ENCODE measurements at places on chromosomes 6 and 20.
A peak's percentile ranks its signal among the peaks of the same experiment; 100 is the strongest.

DNA sequence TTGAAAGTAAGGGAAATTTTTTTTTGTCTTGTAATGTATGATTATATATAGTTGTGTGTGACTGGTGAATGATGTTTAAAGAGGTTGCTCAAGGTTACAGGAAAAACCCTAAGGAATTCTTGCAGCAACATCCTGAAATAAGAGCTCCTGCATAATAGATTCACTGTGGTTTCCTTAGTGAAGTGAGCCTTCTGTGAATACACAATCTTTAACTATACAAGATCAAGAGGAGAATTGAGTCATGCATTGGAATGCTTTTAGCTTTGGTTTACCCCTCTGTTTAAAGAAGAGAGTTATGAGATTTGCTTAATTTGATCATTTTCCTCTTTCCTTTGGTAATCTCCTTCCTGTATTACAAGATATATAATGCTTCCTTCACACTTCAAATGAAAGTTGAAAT lies 141.6 kb upstream of the EYA4 start:
- DNase-seq, result peak; percentile 88

GRCh38 chr6:69098910-69099309 lies 463.8 kb downstream of the ADGRB3 start:
- no peak for DNase-seq

DNA sequence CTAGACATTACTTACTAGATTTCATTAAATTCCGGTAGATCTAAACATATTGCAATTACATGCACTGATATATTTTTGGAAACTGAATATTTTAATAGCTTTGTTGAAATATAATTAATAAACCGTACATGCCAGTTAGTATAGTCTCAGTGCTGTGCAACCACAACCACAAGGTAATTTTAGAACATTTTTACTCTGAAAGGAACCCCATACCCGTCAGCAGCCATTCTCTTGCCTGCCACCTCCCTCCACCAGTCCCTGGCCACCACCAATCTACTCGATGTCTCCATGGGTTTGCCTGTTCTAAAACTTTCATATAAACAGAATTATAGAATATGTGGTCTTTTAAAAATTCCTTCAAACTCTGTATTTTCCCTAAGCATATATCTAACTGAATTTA lies 293.9 kb downstream of the THBS2 start:
- DNase-seq, result no peak

- DNase-seq, result no peak
Observed at GRCh38 chr6:5537132-5537531, 275.8 kb downstream of the FARS2 start.

GRCh38 chr6:34362909-34363680 lies 29.4 kb downstream of the NUDT3 start:
- DNase-seq, result no peak

- DNase-seq, result no peak
Observed at GRCh38 chr20:5159928-5160327, 33.1 kb downstream of the CDS2 start.

GRCh38 chr6:120056085-120056484 lies 706.5 kb upstream of the MAN1A1 start:
- no peak for DNase-seq

GRCh38 chr20:10412591-10413408 lies 21.2 kb downstream of the MKKS start:
- no peak for DNase-seq

- no peak for DNase-seq
Observed at GRCh38 chr6:98039443-98039842, 756.4 kb upstream of the MMS22L start.

DNA sequence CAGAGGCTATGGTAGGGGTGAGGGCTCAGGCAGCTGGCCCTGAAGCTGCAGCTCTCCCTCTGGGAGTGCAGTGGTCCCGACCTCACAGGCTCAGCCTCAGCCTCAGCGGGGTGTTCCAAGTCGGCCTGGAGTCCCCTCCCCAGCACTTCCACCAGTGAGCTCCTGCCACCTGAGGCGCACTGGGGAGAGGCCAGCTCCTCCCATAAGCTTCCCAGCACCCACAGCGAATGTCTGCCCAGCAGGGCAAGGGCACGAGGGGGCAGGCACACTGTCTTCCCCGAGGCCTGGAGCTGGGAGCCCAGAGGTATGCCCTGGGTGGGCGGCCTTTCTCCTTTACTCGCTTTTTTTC lies 53.2 kb upstream of the SLCO4A1 start:
- DNase-seq, result no peak

DNA sequence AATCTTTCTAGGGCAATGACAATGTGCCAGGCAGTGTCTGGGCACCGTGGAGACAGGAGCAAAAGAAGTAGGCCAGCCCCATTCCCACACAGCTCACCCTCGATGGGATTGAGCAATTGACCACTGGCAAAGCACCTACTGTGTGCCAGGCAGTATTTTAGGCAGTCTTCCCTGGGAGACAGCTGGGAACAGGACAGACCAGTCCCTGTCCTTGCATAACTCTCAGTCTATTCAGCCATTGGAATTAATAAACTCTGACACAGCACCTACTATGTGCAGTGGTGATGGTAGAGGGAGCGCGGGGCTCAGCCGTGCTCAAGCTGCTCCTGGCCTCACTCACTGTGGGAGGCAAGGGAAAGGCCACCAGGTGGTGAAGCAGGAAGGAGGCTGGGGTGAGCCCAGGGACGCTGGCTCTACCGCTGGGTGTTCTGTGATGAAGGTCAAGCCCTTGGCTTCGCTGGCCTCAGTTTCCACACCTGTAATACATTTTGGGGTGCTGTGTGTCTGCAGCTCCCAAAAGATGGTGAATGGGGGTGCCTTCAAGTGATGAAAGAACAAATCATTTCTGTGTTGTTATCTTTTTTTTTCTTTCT lies 122.3 kb upstream of the PMEPA1 start:
- DNase-seq, result no peak

- peak; percentile 48 for DNase-seq
Observed at GRCh38 chr6:129235167-129236000, 352.4 kb downstream of the LAMA2 start.

DNA sequence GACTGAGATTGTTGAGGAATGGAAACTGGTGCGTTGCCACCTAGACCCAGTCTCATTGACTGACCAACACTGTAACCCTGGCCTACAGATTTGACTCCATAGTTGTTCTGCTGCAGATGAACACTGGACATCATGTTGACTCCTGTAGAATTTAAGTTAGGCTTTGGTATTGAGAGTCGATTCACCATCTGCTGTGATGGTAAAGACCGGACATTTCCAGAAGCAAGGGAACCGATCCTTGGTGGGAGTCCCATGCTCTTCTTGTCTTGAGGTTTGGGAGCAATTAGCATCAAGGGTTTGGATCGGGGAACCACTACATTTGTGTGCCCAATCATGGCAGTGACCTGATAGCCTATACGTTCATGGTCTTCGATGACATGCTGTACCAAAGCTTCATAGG lies 37.6 kb downstream of the ADNP start:
- DNase-seq, result no peak

GRCh38 chr6:71127374-71127773 lies 161.2 kb upstream of the OGFRL1 start:
- no peak for DNase-seq

- DNase-seq, result no peak
Observed at GRCh38 chr6:17120019-17120418, 18.2 kb downstream of the STMND1 start.

GRCh38 chr6:137111296-137112066 lies 62.0 kb downstream of the IL22RA2 start:
- no peak for DNase-seq

GRCh38 chr6:163415620-163416556 lies 1.4 kb downstream of the QKI start:
- no peak for DNase-seq

- peak; percentile 66 for DNase-seq
Observed at GRCh38 chr6:1856381-1856780, 246.7 kb downstream of the FOXC1 start.

DNA sequence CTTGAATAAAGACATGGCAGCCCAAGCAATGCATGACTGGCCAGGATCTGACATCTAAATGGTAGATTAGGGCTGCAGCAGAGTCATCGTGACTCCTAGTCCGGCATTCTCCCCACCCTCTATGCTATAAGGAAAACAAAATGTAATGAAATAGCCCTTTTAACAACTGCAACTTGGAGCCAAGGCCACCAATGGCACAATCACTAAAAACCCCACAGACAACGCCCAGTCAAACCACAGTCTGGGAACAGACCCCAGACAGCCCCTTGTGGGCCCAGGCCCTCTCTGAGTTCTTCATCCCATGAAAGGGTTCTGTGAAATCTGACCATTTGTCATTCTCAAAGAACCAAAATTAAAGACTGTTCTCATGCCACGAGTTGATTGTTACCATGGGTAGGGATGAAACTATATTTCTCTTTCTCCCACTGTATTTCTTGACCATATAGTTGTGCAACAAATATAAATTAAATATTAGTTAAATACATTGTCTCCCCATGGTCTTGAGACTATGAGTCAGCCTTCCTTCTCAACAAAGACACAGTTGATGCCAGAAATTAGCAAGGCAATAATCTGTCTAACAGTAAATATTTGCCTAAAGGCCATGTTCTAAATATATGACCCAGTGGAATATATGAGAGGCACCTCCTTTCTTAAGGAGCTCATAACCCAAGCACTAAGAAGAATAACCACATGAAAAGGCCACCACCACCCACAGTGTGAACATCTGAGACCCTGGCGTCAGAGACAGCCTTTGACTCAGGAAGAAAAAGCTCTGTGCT lies 85.6 kb upstream of the SSTR4 start:
- no peak for DNase-seq

- no peak for DNase-seq
Observed at GRCh38 chr20:8943631-8944030, 125.3 kb upstream of the PLCB4 start.

DNA sequence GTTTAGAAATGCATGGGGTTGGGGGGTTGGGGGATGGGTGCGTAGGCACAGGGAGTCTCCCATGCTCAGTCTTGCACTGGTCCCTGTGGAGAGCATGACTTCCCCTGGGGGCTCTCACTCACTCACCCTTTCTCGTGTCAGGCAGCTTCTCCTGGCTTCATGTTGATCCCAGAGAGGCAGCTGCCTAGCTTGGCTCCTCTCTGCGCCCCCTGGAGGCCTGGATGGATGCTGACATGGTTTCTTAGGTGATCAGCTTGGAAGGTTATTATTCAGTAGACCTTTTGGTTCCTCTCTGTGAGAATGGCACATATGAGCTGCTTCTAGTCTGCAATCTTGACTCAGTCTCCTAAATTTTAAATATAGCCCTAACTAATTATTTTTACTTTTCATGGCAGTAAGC lies 109.3 kb upstream of the FAM83B start:
- no peak for DNase-seq

DNA sequence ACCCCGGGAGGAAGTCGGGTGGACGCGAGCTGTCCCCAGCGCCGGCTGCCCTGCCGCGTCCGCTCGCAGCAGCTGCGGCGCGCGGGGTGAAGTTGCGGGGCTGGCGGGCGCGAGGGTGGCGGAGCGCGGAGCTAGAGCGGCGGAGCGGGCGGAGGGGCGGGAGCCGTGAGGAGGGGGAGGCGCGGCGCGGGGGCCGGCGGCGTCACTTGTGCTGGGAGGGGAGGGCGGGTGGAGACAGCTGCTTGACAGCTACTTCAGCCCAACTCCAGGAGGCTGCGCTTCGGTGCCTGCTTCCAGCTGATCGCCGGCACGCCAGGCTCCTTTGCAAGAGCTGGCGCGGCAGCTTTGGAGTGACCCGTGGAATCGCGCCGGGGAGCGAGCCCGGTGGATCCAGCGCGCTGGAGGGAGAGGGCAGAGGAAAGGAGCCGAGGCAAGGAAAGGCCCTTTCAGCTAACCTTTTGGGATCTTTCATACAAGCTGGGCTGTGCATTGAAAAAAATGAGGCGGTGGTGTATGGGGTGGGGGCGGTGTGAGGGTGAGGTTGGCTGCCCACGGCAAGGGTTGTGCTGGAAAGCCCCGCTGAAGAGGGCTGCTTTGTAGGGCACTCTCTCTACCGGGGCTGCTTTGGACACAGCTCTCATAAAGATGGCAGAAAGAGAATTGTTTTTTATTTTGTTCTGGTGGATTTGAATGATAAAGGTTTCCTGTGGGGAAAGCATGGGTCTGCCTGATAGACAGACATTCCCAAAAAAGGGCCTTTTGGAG lies 24.6 kb downstream of the RIPOR2 start:
- no peak for DNase-seq

DNA sequence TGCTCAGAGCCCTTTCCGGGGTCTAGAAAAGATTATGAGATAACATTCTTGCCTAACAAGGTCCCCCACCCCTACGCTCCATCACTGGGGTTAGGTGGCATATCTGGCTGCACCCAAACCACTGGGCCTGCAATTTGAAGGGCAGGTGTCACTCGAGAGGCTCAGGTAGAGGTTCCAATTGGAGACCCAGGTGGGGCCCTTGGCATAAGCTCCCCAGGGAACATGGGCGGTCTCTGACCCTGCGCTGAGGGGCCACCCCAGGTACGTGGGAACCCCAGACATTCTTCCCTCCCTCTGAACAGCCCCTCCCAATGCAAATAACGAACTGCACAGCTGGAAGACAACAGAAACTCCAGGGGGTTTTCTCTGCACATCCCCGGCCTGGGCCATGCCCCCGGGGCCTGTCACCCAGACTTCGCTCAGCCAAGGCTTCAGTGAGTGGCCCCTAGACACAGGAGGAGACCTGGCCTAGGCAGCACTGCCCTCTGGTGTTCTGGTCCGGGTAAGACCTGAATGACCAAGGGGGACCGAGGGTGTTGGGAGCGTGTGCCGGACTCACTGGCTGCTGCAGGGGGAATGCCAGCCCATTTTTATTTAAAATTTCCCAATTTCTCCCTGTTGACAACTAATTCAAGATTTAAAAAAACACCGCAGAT lies 47.5 kb downstream of the DSTN start:
- no peak for DNase-seq

- no peak for DNase-seq
Observed at GRCh38 chr6:134593442-134593841, 275.5 kb upstream of the SGK1 start.

- peak; percentile 4 for DNase-seq
Observed at GRCh38 chr20:45592574-45593189, 13.6 kb upstream of the WFDC8 start.

DNA sequence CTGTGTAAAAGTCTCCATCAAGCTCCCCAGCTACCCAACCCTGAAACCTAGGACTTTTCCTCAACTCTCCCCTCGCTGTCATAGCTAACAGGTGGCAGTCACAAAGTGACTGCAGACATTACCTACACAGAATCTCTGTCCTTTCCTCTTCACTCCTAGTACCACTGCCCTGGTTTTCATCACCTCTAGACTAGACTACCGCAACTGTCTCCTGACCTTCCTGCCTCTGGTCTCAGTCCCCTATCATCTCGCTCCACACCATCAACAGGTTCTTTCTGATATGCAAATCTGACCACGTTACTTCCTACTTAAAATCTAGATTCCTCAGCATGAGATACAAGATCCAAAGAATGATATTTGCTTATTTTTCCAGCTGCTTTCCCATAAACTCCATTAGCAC lies 93.8 kb downstream of the SMLR1 start:
- DNase-seq, result no peak

- DNase-seq, result no peak
Observed at GRCh38 chr20:21681234-21681921, 24.1 kb upstream of the PAX1 start.

- DNase-seq, result no peak
Observed at GRCh38 chr20:62808211-62808865, 3.7 kb downstream of the OGFR start.

- peak; percentile 58 for DNase-seq
Observed at GRCh38 chr6:35014786-35015185, 125.7 kb downstream of the ANKS1A start.

GRCh38 chr6:49787176-49787575 lies at the start of gene PGK2:
Gene PGK2 (minus strand): TSS chr6:49787285. CDS start chr6:49787187, 98 bp downstream.
- DNase-seq, result no peak

GRCh38 chr6:36323062-36323461 lies 13.6 kb downstream of the BNIP5 start:
- DNase-seq, result no peak

- no peak for DNase-seq
Observed at GRCh38 chr6:89299466-89299850, 15.6 kb downstream of the GABRR2 start.

- DNase-seq, result no peak
Observed at GRCh38 chr6:4651831-4652467, 124.3 kb upstream of the CDYL start.
